Nucleus accumbens (tissue), 56 donors: ENCODE measurements at places on chromosomes 7 and 10.

GRCh38 chr7:90413185-90413528, 9.9 kb downstream of the CLDN12 start:
- DNase-seq, result no peak

- DNase-seq, result no peak
Measured at GRCh38 chr7:38561166-38561565, 70.0 kb downstream of the AMPH start.

- DNase-seq, result no peak
Measured at GRCh38 chr7:111734954-111735660, 172.8 kb upstream of the IMMP2L start.

GRCh38 chr10:117830205-117830604, 216.5 kb downstream of the RAB11FIP2 start:
- no peak for DNase-seq

GRCh38 chr10:17616403-17617030, 657 bp downstream of the HACD1 start:
- DNase-seq, result peak; percentile 21

DNA sequence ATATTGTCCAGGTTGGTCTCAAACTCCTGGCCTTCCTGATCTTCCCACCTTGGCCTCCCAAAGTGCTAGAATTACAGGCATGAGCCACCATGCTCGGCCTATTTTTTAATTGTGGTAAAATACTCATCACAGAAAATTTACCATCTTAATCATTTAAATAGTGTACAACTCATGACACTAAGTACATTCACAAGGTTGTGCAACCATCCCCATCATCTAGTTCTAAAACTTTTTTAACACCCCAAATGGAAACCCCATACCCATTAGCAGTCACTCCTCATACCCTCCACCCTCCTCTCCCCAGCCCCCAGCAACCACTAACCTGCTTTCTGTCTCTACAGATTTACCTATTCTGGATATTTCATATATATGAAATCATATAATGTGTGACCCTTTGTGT, 90.3 kb downstream of the DOCK4 start:
- no peak for DNase-seq

DNA sequence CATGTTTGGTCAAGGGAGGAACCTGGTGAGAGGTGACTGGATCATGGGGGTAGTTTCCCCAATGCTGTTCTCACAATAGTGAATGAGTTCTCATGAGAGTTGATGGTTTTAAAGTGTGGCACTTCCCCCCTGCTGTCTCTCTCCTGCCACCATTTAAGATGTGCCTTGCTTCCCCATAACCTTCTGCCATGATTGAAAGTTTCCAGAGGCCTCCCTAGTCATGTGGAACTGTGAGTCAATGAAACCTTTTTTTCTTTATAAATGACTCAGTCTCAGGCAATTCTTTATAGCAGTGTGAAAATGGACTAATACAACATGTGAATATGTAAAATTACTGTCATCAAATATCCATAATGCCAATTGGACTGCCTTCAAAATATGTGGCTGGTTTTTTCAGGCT, 165.5 kb upstream of the TARP start:
- no peak for DNase-seq

DNA sequence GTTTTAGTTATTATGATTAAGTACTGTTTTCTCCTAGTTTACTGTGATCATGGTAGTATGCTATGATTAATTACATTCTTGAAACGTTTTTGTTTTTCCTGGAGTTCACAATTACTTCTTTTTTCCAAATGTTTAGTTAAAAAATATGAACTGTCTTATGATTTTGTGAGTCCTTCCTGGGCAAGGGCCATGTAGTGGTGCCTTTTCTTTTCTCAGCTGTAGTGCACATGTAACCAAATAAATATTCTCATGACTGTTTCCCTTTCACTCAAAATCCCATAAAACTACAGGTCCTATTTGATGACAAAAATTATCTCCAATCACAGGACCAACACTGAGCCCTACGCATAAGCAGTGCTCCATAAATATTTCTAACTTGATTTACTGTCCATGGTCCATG, 118.9 kb upstream of the EGR2 start:
- no peak for DNase-seq

DNA sequence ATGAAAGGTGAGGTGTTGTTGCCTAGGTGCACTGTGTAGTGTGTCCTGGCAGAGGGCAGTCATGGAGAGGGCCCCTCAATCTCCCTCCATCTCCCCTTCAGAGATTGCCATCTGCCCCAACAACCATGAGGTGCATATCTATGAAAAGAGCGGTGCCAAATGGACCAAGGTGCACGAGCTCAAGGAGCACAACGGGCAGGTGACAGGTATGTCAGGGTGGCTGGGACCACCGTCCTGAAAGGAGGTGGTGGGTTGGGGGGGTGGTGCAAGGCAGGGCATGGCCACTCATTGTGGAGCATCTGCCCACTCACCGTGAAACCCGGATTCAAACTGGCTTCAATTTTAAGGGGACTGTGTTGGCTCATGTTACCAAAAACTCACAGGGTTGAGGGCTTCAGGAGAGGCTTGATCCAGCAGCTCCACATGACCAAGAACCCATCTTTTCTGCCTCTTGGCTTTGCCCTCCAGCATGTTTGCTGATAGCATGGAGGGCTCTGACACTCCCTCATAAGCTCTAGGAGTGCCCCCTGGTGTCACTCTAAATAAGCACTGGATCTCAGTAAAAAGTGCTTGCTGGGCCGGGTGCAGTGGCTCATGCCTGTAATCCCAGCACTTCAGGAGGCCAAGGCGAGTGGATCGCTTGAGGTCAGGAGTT, 12.2 kb downstream of the ARPC1B start:
- no peak for DNase-seq

GRCh38 chr10:59375990-59376389, 13.6 kb upstream of the FAM13C start:
- no peak for DNase-seq

GRCh38 chr7:67311901-67312300, 315.3 kb downstream of the TYW1 start:
- DNase-seq, result no peak

GRCh38 chr7:29115753-29116152, 30.6 kb downstream of the CPVL start:
- no peak for DNase-seq

DNA sequence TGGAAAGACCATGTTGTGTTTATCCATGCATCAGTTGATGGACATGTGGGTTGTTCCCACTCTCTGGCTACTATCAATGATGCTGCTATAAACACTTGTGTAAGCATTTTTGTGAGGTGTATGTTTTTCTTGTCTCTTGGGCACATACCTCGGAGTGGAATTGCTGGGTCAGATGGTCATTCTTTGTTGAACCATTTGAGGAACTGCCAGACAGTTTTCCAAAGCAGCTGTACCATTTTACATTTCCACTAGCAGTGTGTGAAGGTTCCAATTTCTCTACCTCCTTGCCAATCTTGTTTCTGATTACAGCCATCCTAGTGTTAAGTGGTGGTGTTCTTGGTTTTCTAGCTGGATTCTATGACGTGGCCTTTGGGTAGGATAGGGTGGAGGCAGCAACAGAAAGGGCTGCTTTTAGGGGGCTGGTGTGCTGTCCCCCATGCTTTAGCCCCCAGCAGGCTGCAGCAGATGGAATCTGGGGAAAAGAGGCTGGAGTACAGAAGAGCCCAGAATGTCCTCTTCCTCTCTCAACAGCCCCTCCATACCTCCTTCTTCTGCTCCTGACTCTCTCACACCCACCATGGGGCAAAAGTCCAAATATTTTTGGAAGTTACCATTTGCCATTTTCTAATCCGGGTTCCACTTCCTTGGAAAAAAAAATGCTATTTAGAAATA, 352.7 kb downstream of the FRMD4A start:
- DNase-seq, result no peak

DNA sequence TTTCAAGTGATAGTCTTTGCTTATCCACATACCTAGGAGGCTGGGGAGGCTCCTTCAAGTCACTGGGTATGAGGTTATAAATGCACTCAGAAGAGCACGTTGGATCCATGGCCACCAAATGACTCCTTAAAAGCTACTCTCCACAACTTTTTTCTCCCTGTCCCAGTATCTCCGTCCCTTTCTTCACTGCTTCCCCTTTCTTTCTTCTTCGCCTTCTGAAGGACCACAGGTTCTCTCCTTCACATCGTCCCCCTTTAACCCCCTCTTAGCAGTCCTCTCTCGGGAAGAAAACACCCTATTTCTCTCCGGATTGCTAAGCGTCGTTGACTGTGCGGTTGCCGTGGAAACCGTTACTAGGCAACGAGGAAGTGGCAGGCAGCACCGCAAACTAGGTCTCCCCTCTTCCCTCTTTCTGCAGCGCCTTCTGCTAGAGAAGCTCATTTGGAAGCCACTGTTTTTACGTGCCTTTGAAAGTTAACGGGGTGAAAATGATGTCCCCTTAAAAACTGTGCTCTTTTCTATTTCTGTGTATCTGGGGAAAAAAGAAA, at the start of gene ENKUR:
Gene ENKUR, minus strand, starts transcription at position 331 of the 548 bp plus-strand sequence. Its CDS starts 222 bp downstream, at position 109.
- peak; percentile 91 for DNase-seq

- no peak for DNase-seq
Measured at GRCh38 chr10:96606946-96607345, 20.1 kb upstream of the TM9SF3 start.

DNA sequence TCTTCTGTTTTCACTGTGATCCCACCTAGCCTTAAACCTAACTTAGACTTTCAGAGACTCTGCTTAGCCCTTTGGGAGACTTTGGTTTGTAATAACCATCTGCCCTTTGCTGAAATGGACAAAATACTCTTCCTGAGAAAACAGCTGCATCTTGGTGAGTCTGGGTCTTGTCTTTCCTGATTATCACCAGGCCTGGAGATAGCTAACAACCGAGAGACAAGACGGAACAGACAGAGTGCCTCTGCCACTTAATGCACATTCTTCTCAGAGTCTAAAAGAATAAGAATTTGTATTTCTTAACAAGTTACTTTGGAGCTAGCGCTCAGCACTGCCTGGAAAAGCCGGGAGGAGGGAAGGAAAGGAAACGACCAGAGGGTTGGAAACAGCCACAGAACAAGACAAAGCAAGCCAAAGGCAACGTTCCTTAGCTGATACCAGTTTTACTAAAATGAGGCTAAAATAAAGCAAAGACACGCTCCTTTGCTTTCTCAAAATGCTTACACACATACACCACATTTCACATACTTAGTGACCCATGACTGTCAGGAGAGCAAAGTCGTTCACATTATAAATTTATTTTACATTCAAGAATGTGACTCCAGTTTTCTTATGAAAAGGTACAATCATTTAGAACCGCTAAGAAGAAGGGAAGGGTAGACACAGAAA, 70.3 kb upstream of the DGKI start:
- no peak for DNase-seq

DNA sequence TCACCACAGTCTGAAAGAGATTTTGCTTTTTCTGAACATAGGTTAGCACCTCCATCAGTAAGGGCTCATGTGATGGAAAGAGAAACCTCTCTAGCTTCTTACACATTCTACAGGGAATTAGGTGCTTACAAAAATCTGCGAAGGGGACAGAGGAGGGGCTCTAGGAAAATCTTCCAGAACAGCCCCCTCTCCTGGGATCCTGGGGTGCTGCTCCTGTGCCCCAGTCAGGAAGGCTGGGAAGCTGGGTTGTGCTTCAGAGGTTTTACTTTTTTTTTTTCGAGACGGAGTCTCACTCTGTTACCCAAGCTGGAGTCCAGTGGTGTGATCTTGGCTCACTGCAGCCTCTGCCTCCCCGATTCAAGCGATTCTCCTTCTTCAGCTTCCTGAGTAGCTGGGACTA, 7.5 kb upstream of the FAM171A1 start:
- no peak for DNase-seq

DNA sequence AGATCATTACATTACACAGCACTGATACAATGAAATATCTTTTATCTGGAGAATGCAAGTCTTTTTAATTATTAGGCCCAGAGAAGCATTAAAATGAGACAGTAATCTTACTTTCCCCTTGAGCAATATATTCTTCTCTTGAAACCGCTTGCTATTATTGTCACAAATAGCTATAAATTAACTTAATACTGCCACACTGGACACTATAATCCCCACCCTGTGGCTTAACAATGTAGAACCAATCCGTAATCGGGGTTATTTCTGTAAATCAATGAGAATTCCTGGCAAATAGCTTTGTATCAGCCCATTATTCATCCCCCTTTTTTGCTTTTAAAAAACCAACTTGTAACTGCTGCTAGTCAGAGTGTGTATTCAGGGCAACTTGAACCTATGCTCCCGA, 366.2 kb upstream of the VWC2 start:
- no peak for DNase-seq
